ENCODE measurements at places on chromosomes 13 and 19. TPM values are rescaled to one million over a fixed set of nuclear protein-coding genes. Genes with fewer than 3 reads are reported as not detected.

RAP2A gene
- 21.5 TPM for total RNA-seq

CFAP97D2 gene
- total RNA-seq = not detected

RASIP1 gene
- total RNA-seq = 1.3 TPM

CERS4 gene
- total RNA-seq = 7.2 TPM

CIC gene
- total RNA-seq = 58.1 TPM

CBY2 gene
- not detected for total RNA-seq

KLK14 gene
- total RNA-seq = 0.35 TPM

DNA sequence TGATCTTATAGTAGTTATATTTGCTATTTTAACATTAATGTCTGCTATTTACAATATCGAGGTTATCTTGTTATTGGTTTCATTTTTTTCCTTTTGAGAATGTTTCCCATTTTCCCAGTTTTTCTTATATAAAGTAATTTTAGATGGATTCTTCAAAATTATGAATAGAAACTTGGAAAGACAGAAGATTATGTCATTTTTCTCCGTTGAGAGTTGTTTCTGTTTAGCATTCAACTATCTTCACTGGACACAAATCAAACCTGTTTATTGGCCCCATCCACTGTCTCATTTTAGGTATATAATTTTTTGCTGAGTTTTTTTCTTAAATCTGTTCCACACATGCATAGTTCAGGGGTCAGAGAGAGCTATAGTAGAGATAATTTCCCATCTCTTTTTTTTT is 1430.9 kb upstream of the MIR17HG start:
- DNase-seq = no peak

DNA sequence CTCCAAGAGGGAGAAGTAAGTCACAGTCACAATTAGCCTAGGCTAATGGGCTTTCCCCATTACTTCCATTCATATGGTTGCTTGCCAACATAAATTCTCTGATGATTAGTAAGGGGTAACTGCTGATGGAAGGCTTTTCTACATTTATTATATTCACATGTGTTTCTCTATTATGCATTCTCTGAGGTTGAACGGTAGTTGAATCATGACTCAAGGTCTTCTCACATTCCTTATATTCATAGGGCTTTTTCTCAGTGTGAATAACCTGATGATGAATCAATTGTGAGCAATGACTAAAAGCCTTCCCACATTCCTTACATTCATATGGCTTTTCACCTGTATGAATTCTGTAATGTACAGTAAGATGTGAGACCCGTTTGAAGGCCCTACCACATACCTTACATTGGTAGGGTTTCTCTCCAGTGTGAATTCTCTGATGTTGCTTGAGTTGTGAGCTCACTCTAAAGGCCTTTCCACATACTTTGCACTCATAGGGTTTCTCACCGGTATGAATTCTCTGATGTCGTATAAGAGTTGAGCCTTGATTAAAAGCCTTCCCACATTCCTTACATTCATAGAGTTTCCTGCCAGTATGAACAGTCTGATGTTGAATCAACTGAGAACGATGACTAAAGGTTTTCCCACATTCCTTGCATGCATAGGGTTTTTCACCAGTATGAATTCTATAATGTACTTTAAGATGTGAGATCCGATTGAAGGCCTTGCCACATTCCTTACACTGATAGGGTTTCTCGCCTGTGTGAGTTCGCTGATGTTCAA is 9.3 kb downstream of the ZNF582 start:
- DNase-seq = peak; percentile 49

GRCh38 chr13:90170208-90170607 is 1177.3 kb upstream of the MIR17HG start:
- DNase-seq = no peak

DNA sequence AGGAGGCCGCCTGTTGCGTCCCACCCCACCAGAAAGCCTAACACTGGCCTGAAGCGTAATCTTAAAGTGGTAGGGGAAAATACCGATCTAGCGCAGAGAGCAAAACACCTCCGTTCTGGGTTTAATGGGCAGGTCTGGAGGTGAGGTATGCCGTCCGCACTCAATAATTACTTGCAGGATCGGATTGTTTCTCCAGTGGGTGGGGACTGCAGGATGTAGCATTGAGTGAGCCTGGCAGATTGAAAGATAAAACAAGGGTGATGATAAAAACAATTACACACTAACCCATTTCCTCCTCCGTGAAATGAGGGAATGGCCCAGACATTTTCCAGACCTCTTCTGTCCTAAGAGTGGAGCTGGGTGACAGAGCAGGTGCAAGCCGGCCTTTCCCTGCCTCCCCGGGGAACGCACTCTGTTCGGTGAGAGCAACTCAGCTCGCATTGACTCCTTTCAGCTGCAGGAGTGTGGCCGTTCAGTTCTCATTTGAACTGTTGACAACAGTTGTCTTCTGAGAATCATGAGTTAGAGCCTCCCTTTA is 110.2 kb upstream of the DOCK9 start:
- DNase-seq = no peak

GRCh38 chr19:14119644-14120496 is 2.3 kb upstream of the PRKACA start:
- DNase-seq = no peak

- no peak for DNase-seq
Measured at GRCh38 chr13:29624997-29625396, 29.5 kb upstream of the SLC7A1 start.

DNA sequence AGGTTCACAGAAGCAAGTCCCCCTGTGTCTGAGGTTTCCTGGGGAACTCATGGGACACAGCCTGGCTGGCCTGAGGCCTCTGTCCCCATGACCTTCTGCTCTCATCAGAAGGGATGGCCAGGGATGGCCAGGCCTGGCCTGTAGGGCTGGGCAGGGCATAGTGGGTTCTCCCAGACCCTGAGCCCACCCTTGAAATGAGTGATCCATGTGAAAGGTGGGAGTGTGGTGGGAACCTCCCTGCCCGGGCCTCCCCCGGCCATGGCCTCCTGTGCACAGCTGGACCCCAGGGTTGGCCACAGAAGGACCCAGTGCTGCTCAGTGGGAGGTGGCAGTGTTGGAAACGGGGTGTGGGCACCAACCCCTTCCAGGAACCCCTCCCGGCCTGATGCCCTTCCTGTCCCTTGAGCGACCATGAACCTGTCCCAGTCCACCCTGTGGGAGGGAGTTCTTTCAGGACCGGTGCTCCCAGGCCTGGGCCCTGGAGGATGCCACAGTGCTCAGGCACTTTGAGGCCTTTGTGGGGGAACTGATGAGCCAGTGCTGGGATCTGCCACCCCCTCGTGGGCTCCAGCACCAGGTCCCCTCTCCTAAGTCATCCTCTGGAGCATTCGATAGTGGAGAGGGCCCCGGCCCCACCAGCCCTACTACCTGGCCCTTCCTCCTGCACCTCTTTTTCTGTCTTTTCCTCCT is 15.5 kb upstream of the ZNF14 start:
- DNase-seq = no peak

GRCh38 chr13:22940736-22941135 is 240.0 kb upstream of the SGCG start:
- no peak for DNase-seq

GRCh38 chr19:289651-290371 is 1.4 kb downstream of the PLPP2 start:
- peak; percentile 85 for DNase-seq
